ENCODE measurements at places on chromosomes 5 and 9.

DNA sequence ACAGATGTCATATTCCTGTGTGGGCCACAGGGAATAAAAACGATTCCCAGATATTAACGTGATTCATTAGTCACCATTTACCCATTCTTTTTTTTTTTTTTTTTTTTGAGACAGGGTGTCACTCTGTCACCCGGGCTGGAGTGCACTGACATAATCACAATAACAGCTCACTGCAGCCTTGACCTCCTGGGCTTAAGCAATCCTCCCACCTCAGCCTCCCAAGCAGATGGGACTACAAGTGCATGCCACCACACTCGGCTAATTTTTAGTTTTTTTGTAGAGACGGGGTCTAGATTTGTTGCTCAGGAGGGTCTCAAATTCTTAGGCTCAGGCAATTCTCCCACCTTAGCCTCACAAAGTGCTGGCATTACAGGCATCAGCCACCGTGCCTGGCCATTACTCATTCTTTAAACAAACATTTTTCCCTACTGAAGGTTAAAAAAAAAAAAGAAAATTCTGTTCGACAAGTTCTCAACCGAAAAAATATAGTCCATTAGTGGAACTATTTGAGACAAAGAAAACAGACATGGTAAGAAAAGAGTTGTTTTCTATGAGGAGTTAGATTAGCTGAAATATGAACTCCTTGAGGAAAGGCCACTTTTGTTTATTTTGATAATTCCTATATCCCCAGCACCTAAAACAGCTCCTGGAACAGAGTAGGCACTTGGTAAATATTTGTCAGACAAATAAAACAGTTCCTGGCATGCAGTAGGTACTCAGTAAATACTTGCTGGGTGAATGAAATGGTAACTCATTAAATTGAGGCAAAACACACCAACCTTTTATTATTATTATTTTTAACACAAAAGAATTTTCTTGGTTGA, 32.1 kb upstream of the PDCL start:
- no peak for DNase-seq

GRCh38 chr9:81964218-81965171, 21.2 kb downstream of the SPATA31D3 start:
- DNase-seq: no peak

- no peak for DNase-seq
These were observed 56.9 kb upstream of the GGTA1 start for GRCh38 chr9:121556580-121556979.

DNA sequence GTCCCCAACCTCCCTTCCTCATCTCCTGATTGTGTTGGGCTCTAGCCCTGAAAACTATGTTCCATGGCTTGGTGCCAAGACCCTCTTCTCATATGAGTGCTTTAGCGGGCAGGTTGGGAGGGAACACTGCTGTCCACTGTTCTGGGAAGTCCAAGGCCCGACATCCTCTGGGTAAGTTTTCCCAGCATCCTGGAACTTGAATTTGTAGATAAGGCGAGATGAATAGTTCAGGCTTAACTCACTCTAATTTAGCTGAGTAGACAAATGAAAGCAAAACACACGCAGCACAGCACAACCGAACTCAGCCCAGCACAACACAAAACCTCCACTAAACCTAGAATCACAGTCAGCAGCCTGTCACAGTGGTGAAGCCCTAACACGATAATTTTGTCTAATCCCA, 95.3 kb upstream of the SLC28A3 start:
- DNase-seq: no peak

- DNase-seq: no peak
These were observed 20.9 kb downstream of the NCS1 start for GRCh38 chr9:130193103-130193502.

- no peak for DNase-seq
These were observed 206.3 kb downstream of the GABBR2 start for GRCh38 chr9:98502311-98502975.

DNA sequence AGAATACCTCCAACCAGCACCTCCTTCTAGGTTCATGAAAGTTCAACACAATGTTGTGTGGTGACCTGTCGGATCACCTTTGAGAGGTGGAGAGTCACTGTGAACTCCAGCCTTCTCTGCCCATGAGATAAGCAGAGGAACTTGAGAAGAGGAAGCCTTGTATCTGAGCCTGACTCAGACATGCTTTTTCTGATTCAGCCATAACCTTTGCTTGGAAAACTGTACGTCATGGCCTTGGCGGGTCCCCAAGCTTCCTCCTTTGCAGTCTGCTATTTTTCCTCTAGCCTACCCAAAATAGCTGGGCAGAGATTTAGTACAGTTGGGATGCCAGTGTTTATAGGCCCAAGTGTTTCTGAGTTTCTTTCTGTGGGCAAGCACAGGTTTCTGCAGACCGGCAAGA, 274.7 kb downstream of the CETN3 start:
- DNase-seq: no peak

DNA sequence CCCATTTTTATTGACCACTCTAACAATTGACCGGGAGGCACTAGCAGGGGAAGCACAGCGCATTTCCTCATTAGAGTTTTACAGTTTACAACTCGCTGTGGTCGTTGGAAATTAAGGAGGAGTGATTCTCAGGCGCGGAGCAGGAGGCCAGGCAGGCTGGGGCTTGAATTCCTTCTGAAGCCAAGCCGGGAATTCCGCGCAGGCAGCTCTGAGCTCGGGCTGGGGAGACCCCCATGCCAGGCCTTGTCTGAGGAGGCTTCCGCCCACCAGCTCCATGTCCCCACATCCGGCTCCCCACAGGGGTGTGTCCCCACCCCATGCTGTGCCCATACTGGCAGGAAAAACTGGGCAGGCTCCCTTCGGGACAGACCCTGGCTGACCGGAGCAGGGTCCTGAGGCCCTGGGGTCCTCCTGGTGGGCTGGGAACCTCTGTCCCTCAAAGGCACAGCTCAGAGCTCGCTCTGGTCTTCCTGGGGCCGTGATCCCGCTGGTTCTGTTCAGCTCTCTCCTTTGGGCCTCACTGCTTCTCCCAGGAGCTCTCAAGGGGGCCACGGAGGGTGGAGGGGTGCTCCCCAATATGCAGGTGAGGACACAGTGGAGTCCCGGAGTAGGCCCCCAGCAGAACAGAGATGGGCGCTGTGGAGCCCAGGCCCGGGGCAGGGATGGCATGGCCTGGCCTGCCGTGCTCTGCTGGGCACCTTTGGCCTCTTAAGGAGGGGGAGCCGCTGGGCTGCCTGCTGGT, 1.3 kb upstream of the NRARP start:
- peak; percentile 68 for DNase-seq

- no peak for DNase-seq
These were observed 55.9 kb downstream of the DAP start for GRCh38 chr5:10704949-10705621.

DNA sequence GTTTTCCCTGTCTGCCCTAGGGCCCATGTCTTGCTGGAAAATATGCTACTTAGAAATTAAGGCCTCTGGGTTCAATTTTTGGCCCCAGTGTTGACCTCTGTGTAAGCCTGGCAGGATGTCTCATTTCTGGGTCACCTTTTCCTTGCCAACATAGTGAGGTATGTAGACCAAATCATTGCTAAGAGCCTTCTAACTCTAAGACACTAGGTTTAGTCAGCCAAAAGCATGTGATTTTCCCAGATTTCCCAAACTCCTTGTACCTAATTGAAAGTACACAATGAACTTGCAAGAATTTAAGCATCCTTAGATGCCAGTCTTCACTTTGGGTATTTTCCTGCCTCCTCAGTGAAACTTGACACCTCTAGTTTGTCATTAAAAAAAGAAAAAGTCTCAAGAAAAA, 77.0 kb downstream of the GALNT10 start:
- DNase-seq: no peak

DNA sequence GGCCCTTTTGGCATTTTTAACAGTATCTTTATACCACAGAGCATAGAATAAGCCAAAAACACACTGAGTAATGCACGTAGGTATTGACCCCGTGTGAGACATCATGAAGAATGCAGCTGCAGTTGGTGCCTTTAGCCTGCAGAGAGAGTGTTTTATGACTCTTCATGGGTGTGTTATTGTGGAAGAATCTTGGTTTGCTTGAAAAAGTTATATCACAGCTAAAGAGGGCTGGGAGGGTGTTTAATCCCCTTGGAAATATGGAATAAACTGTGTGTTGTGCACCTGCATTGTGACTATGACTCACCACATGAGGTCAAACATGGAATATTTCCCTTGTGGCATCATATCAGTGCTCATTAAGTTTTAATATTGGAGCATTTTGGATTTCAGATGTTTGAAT, 458.7 kb downstream of the CDH9 start:
- no peak for DNase-seq
